ENCODE measurements at places on chromosomes 4 and X.

GRCh38 chr4:89039730-89040338 is 17.2 kb downstream of the FAM13A start:
- no peak for DNase-seq

GRCh38 chr4:150206954-150207353 is 128.7 kb downstream of the DCLK2 start:
- DNase-seq: no peak

- no peak for DNase-seq
Measured at GRCh38 chr4:105088110-105088879, 58.4 kb upstream of the TET2 start.

GRCh38 chrX:150362599-150363481 is at the start of gene MAMLD1:
Gene MAMLD1, plus strand, starts transcription at chrX:150363317. Its CDS starts 82,200 bp downstream, at chrX:150445517.
- DNase-seq: peak; percentile 57
